DMS79 (cell line): ENCODE measurements at places on chromosomes 6 and 20.

DNA sequence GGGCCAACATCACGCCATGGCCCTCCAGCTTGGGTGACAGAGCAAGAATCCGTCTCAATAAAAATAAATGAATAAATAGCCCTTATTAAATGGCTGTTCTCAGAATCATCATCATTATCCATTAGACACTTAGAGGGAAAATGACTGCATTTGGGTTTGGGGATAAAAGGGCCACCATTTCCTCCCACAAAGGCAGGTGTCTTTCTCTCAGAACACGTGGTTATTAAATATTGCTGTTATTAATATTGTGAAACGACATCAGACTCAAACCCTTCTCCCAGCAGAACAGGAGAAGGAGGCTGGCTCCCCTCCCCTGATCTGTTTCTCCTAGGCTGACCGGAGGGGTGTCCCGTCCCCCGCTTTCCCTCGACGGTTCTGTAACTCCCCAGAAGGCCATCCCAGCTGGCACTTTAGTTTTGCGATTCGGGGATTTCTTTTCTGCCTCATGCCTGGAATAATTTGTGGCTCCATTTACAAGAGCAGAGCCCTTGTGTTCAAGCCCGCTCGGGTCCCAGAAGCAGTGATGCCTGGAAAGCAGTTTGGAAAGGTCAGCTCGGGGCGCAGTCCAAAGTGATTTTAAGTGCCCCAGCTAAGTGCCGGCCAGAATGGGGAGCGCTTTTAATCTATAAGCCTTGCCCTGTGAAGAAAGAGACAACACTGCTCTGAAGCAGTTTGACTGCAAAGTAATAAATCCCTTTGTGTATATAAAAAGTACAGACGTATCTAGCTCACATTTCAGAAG, 41.9 kb downstream of the EYA2 start:
- no peak for DNase-seq

DNA sequence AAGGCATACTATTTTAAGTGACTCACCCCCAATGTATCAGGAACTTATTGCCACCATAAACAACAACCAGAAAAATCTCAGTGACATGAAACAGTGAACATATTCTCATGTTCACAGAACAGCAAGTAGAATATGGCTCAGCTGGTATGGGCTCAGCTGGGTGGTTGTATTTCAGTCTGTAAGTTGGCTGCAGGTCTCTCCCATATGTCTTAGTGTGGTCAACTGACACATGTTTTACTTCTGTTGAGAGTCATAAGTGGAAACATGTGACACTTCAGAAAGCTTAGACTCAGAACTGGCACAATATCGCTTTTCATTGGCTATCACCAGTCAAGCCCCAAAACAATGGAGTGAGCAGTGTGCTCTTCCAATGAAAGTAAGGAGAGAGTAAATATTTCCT, 574.1 kb downstream of the HAO1 start:
- no peak for DNase-seq

DNA sequence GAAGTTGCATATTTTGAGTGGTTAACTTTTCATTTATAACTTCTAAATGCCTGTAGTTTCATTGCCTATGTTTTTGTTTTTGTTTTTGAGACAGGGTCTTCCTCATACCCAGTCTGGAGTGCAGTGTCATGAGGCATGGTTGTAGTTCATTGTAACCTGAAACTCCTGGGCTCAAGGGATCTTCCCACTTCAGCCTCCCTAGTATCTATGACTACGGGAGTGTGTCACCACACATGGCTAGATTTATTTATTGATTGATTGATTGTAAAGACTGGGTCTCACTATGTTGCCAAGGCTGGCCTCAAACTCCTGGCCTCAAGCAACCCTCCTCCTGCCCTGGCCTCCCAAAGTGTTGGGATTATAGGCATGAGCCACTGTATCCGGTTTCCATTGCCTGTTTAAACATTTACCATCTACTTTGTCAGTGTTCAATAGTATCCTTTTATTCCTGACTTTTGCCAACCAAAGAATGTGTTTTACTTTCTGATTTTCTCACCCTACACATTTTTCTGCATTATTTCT, 144.6 kb downstream of the CDKAL1 start:
- no peak for DNase-seq

DNA sequence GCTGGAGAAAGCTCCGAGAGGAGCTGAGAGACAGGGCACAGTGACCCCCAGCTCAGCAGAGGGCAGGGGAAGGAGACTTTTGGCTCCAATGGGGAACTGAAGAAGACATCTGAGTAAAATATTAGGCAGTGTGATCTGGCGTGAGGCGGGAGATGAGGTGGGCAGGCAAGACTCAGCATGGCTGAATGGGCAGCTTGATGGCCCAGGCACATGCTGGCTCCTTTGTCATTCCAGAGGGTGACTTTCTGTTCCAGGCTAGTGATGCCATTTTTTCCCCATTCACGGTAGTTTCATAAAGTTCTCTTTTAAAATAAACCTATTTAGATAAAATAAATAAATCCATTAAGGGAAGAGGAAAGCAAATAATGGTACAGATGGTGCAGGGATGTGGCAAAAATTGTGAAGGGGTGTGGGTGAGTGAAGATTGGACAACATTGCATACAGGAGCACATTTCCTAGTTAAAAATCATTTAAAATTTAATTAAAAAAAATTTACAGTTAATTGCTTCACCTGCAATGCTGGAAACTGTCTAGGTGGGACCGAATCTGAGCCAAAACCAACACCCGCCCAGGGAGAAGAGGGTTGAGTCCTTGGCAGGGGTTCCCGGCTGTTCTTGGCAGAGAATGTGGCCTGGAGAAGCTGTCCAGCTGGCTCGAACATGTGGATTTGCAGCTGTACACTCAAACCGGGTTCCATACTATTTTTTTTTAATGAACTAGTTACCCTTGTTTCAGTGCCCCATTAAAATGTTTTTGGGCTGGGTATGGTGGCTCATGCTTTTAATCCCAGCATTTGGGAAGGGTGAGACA, 41.7 kb upstream of the PRELID3B start:
- no peak for DNase-seq

GRCh38 chr6:123017104-123017682, 21.2 kb downstream of the CLVS2 start:
- DNase-seq, result no peak
